ENCODE measurements at places on chromosomes 2 and 18.

DNA sequence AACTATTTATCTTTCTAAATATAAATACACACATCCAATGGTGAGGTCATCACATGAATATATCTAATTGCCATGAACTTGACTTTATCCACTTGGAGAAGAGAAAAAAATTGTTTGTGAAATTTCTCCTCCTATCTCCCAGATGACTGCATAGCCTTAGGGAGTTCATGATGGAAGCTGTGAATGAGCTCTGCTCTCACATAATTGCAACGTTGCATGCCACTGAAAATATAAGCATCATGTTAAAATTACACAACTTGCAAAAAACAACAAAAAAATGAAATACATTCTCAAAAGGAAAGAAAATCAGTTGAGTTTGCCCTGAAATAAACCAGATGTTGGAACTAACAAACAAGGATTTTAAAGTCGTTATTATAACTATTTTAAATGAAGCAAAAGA is 50.6 kb upstream of the OSR1 start:
- no peak for DNase-seq

DNA sequence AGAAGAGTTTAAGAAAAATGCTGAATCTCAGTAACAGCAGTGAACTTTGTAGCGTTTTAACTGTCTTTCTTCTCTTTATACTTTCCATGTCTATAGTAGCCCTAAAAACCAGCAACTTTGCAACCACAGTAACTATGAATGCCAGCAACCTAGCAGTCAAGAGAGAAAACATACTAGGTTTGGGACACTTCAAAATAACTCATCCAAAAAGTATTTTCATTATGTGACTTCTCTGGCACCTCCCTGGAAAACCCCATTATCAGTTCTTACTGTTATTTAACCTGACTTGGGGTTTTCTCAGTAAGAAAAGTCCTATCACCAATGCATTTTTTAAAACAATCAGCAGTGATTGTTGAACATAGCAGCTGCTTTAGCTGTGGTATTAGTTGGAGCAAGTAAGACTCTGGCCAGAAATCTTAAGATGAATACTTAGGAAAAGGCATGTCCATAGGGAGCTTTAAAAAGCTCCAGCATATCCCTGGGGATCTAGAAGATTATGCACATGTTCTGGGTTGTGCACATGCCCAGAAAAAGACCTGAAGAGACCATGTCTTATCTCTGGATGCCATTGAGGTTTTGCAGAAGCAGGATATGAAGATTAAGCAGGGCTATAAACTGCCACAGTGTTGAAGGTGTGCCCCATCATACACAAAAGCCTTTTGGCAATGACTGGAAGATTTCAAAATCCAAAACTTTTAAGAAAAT is 411.3 kb downstream of the CMPK2 start:
- DNase-seq, result no peak

DNA sequence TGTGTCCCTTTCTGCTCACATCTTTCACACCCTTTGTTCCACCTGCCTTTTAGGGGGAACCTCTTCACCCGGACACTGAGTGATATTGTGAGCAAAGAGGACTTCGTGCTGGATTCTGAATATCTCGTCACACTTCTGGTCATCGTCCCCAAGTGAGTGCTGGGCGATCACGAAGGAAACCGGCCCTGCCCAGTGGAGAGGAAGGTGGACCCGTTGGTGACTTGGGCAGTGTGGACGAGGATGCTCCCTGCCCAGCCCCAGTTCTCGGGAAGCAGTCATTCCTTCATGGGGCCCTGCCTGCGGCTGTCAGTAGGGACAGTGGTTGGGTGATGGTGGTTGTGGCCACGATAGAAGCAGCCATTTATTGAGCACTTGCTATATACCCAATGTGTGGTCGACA is 40.8 kb downstream of the PDIA6 start:
- DNase-seq, result no peak

- DNase-seq, result no peak
These were observed 59.1 kb downstream of the CABLES1 start for GRCh38 chr18:23194155-23194996.

DNA sequence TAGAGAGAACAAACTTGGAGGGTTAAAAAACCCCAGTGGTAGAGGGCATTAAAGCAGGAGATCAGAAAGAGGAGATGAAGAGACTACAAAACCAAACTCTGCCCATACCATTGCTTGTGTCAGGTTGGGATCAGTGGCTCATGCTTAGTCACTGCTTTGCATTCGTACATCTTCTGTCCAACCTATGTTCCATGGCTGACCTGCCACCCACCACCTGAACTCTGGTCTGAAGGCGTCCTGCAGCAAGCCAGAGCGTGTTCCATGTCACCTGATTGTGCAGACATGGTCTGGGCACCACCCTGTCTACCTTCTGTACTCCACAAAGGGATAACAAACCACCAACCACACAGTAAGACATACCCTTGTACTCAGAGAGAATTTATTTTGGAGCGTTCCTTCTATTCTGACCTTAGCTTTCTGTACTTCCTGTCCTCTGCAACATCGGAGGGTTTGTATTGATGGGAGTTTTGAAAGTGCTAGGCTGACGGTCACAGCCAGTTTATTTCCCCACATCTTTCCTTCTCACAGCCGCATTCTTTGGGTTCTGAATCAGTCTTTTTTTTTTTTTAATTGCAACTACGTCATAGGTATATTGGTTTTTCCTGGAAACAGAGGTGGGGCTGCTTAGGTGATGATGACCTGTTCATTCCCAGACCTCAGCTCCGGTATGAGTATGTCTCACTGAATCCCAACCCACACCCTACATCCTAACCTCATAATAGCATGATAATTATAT is 88.3 kb downstream of the SOWAHC start:
- DNase-seq, result no peak

DNA sequence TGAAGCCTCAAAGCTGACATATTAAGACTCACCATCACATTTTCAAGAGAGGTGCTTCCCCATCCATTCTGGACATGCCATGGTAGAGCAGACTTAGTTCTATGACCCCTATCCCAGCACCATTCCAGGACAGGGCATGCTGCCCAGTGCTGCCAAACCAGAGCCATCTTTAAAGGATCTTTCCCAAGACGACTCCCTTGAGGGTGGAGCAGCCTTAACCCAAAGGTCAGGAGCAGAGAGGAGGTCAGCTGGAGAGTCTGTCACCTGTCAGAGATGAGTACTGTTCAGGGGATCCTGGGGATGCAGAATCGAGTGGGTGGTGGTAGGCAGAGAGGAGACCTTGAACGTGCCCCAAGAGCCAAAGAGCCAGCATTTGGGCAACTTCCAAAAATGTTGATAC is 459.8 kb downstream of the STK39 start:
- DNase-seq, result no peak

DNA sequence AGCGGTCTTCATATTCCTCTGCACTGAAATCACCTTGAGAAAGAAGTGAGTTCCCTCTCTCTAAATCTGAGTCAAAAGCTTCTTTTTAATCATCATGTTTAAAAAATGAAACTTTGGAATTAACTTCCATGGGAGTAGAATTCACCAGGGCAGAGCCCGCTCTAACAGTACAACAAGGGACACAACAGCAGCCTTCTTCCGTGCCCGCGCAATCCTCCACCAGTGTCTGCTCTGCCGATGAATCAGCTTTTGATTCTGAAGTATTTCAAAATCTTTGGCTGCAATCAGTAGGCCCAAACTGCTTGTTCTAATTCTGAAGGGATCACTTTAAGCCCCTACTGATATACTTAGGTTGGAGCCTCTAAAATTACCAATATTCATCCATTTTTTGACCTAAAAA is 76.9 kb downstream of the USP40 start:
- DNase-seq, result no peak

DNA sequence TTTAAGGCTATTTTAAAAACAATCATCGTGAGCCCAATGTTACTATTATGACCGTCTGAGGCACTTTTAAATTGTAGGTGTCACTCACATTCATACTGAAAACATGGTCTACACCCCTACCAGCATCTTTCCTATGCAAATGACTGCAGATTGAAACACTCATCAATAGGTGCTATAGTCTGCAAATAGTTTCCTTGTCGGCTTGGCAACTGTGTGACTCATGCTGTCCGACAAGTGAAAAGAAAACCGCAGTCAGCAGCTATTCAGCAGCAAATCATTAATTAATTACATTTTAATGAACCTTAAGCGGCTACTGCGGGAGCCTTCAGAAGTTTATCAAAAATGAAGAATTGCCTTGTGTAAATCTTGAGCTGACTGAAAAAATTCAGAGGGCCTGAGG is 134.4 kb downstream of the FIGN start:
- DNase-seq, result no peak

DNA sequence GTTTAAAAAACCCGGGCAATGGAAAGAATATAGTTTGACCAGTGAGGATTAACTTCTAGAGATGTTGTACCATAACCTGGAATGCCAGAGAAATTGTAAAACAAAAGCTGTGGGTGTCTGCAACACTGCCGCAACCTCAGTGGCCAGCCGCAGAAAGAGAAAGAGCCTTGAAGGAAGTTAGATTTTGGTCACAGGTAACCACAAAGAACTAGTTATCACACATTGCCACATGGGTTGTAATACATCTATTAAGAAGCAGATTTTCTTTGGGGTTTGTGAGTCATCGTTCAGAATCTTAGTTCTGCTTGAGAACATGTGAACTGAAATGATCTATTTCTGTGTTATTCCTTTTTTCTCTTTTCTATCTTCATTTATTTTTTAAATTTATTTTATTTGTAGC is 222.9 kb upstream of the AGAP1 start:
- peak; percentile 41 for DNase-seq

Data from GM12864 (cell line).